RPMI7951 (cell line): ENCODE measurements at places on chromosomes 3 and 15.

DNA sequence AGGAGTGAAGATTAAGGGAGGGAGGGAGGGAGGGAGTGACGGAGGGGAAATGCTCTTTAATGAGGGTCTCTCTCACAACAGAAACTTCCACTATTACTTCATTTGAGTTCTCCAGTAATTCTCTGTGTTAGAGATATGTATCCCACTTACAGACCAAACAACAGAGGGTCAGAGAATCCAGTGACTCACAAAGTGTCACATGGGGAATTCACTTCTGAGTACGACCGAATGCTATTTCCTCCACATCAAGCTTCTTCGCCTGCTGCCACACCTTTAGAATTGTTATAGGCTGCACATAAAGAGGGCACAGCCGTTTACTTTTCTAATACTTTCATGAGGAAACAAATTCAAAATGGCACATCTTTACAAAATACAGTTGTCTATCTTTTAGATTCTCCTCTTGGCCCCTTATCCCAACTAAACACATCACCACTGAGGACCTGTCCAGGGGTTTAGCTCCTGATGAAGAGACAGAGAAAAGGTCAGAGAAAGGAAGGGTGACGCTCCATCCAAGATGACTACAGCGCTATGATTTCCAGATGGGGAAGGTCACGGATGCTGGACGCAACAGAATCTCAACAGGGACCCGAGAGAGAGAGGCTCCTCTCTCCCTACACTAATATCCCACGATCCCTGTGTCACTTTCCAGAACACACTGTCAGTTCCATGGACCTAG is 119.0 kb downstream of the XXYLT1 start:
- peak; percentile 74 for DNase-seq

DNA sequence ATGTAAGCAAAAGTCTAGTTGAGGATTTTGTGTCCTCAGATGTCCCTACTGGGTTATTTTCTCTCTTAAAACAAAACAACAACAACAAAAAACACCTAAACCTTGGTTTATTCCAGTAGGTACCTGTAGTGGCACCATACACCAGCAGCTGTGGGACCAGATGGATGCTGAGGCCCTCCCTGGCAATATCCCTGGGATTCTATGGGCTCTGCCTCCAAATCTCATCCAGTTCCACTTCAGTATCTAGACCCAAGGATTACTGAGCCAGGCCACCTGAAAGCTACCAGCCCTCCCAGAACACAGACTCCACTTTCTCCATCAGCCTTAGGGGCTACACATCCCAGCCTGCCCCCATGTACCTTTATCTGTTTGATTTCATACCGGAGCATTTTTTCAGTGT is 1.7 kb downstream of the TIMP4 start:
- no peak for DNase-seq

DNA sequence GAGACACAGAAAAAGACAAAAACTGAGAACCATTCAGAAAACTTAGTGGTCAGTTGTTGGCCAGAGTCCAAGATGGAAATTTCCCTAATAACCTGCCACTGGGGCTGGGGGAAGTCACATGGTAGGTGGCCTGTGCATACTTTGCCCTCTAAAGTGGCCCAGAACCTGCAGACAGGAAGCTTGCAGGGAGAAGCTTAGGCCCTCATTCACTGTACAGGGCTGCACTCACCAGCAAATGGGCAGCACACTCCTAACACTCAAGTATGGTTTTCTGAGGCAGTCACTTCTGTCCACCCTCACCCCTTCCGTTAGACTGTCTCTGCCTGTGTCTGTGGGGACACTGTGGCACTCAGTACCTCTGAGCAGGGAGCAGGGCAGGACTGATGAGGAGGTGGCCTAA is 14.5 kb upstream of the RNU6-1 start:
- no peak for DNase-seq

- DNase-seq, result no peak
These were observed 148.2 kb downstream of the ADAMTS9 start for GRCh38 chr3:64539451-64540196.

- no peak for DNase-seq
These were observed 94.4 kb downstream of the DNASE1L3 start for GRCh38 chr3:58116161-58116955.

DNA sequence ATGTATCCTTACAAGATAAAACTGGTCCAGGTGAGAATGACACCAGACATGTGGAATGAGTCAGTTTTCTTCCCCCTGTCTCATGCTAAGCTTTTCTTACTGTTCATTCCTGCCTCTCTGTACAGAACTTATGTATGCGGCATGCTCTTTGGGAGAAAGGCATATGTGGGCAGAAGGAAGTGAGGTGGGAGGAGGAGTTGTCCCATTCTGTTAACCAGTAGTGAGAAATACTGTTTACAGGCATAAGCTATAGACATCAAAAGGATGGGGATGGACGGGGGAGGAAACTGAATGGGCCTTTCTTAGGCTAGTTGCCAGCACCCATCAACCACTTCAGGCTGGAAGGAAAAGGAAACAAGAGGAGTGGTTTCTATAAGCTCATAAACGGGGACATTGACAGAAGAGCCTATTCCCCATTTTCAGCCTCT is 143.6 kb upstream of the BHLHE40 start:
- DNase-seq, result peak; percentile 37

- DNase-seq, result peak; percentile 33
These were observed 433 bp upstream of the MITF start for GRCh38 chr3:69738859-69739203.

DNA sequence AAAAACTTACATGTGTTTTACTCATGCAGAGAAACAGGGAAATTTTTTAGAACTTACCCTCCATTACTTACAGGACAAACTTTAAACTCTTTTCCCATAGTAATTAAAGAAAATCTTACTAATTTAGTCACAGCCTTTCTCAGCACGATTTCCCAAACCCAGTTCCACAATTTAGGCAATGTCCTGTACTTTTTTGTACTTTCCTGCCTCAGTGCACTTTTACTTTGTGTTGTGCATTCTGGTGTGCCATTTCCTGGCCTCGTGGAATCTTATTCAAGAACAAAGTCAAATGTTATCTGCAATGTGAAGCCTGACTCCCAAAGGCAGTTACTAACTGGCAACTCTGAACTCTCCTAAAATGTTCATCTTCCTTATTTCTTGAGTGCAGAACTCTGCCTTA is 1.9 kb downstream of the SLC33A1 start:
- no peak for DNase-seq

GRCh38 chr3:110667216-110667615 is 404.4 kb upstream of the NECTIN3 start:
- DNase-seq, result peak; percentile 9

GRCh38 chr3:114756506-114757279 is 390.4 kb downstream of the ZBTB20 start:
- peak; percentile 18 for DNase-seq

GRCh38 chr3:173556546-173556945 is 159.0 kb downstream of the NLGN1 start:
- no peak for DNase-seq

GRCh38 chr15:37758412-37758811 is 176.0 kb upstream of the TMCO5A start:
- no peak for DNase-seq
